B cell (primary cell): ENCODE measurements at places on chromosomes 4 and X.
A peak's percentile ranks its signal among the peaks of the same experiment; 100 is the strongest.

- H3K27me3 ChIP-seq, result no peaks in the 10 kb centered on the region
- peak; percentile 27 for DNase-seq
These were observed 153.9 kb downstream of the KDR start for GRCh38 chr4:54971474-54971950.

GRCh38 chr4:54363037-54363436 lies 133.9 kb downstream of the PDGFRA start:
- no peaks in the 10 kb centered on the region for H3K36me3 ChIP-seq
- no peak overlapping the region for H3K4me3 ChIP-seq
- DNase-seq, result no peak
- no peaks in the 10 kb centered on the region for H3K27me3 ChIP-seq

DNA sequence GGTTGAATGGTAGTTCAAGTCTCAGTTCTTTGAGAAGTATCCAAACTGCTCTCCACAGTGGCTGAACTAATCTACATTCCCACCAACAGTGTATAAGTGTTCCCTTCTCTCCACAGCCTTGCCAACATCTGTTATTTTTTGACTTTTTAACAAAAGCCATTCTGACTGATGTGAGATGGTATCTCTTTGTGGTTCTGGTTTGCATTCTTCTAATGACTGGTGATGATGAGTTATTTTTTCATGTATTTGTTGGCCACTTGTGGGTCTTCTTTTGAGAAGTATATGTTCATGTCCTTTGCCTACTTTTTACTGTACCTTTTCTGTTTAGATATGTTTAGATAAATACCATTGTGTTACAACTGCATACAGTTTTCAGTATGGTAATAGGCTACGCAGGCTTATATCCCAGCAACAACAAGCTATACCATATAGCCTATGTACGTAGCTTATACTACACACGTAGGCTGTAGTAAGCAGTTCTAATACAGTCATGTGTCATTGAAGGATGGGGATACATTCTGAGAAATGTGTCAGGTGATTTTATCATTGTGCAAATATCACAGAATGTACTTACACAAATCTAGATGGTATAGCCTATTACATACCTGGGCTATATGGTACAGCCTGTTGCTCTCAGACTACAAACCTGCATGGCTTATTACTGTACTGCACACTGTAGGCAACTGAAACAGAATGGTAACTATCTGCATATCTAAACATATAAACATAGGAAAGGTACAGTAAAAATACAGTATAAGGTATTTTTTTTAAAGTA lies 28.1 kb downstream of the KLHL8 start:
- H3K36me3 ChIP-seq, result no peaks in the 10 kb centered on the region
- H3K4me3 ChIP-seq, result no peak overlapping the region
- H3K27me3 ChIP-seq, result no peaks in the 10 kb centered on the region
- no peak overlapping the region for H3K27ac ChIP-seq
- DNase-seq, result no peak

- no peaks in the 10 kb centered on the region for H3K27me3 ChIP-seq
- H3K4me3 ChIP-seq, result no peak overlapping the region
- no peak for DNase-seq
These were observed 56.4 kb upstream of the HHIP start for GRCh38 chr4:144589512-144589911.
